ENCODE measurements at places on chromosomes 13 and 19.

DNA sequence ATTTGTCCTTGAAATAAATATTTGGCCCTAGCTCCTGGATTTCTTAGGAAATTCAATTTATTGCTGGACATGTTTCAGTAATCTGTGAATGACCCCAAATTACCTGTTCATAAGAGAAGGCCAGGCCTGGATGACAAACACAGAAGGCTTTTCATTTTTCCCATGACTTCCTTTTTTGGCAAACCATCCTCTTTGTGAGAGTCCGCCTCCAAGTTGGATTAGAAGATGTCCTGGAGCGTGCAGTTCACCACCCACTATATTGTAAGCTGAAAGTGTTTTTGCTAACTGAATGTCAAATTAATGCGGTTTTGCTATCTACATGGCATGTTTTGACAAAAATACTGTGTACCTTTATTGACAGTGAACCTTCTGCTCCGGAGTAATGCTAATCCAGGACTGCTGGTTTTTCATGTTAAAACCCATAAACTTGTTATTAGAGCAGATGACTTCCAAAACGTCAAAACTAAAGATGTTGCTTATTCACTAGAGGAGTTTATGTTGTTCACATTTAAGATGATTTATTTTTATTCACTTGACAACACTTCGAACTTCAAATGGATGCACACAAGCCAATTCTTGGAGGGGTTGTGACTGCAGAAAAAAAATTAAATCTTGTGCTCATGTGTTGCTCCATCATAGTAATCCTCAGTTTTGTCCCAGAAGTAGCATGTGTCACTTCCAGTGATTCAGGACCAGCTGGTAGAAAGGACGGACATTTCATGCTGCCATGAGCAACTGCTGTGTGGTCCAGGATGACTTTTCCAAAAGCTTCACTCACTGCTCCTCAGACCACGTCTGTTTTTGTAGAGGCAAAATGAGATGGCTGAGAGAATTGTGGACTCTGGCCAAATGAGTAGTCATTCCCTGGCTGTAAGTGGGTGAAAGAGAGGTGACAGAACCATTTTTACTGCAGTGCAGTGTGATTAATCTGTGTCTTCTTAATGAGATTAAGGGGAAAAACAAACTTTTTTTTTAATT is 71.0 kb downstream of the ITGBL1 start:
- no peak for DNase-seq

DNA sequence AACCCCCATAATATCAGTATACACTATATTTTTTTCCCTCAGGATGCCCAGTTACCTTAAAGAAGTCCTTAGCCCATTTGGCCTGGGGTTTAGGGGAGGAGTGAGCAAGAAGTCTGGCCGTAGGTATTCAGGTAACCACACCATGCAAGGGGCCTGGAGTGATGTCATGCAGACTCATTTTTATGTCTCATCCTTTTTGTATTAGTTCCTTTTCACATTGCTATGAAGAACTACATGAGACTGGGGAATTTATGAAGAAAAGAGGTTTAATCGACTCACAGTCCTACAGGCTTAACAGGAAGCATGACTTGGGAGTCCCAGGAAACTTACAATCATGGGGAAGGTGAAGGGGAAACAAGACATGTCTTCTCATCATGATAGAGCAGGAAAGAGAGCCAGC is 12.2 kb downstream of the TPP2 start:
- DNase-seq, result no peak

- DNase-seq, result no peak
These were observed 488.4 kb downstream of the KLF5 start for GRCh38 chr13:73547239-73547638.

DNA sequence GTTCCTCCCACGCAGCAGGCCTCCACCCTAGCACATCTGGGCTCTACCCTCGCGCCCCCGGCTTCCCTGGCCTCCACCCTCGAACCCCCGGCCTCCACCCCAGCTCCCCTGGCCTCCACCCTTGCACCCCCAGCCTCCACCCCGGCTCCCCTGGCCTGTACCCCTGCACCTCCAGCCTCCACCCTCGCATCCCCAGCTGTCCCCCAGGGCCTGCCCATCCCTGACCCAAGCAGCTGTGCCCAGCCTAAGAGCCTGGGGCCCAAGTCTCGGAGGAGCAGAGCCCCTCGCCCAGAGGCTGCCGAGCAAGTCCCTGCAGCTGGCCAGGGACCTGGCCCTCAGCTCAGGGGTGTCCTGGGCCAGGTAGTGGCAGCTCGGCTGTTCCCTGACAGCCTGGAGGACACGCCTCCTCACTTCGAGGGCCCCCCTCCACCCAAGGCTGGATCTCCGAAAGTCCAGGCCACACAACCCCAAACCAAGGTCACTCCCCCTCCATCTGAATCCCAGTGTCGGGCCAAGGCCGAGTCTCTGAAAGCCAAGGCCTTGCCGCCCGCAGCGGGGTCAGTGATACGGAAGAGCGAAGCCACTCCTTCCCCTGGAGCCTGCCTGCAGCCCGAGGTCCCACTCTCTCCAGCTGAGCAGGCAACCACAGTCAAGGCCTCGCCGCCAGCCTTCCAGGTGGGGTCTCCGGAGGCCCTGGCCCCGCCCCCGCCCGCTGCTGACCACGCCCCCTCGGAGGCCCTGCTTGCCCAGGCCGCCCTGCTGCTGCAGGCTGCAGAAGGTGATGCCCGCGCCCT is 7.9 kb upstream of the ARHGAP33 start:
- no peak for DNase-seq

DNA sequence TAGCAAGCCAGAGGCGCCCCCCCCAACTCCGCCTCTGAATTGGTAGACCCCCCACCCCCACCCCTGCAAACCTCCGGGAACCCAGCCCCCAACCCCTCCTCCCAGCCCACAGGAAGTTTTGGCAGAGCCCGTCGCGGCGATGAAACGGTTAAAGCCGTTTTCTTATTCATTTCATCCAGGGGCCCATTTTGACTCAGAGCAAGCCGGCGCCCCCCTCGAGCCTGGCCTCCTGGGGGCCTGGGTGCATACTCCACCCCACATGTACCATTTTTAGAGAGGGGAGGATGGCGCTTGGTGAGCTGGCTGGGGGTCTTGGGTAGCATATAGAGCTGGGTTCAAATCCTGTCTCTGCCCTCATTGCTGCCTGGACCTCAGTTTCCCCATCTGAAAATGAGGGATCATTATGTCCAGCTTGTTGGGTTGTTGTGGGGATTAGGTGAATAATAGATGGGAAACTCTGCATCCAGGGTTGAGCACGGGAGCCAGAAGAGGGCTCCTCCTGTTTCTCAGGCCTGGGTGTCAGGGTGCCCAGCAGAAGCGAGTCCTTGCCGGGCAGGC is 7.9 kb upstream of the JUNB start:
- no peak for DNase-seq

GRCh38 chr13:33642374-33643065 is 175.4 kb upstream of the RFC3 start:
- peak; percentile 72 for DNase-seq

GRCh38 chr13:72463561-72463960 is 263.9 kb downstream of the MZT1 start:
- DNase-seq, result no peak

GRCh38 chr19:29945433-29945832 is 3.4 kb downstream of the URI1 start:
- DNase-seq, result no peak

- DNase-seq, result no peak
These were observed 585.2 kb downstream of the PCDH9 start for GRCh38 chr13:66644855-66645460.

GRCh38 chr13:37201081-37201480 is 95.6 kb upstream of the CSNK1A1L start:
- no peak for DNase-seq

DNA sequence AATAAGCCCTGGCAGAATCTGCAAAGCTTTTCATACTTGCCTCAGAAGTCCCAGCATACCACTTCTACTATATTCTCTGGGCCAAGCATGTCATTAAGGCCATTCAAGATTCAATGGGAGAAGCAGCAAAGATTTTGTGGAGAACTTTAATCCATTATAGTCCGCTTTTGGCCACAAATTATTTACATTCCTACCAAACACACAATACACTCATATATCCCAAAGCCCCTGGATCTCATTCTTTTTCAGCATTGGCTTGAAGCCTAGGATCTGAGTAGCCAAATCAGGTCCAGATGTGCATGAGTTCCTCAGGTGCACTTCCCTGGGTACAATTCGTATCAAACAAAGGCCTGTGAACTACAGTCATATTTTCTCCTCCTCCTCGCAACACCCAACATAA is 203.4 kb downstream of the NDFIP2 start:
- no peak for DNase-seq

DNA sequence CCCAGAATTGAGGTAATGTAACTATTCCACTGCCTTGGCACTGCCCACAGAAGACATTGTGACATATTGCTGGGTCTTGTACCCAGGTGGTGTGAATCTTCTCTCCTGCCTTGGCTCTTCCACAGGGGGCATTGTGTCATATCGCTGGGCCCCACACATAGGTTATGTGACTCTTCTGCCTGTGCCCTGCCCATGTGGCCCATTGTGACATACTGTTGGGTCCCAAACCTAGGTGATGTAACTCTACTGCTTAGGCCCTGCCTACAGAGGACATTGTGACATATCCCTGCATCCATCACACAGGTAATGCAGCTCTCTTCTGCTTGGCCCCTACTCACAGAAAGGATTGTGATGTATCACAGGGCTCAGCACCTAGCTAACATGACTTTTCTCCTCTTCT is 37.5 kb upstream of the ZNF254 start:
- no peak for DNase-seq

DNA sequence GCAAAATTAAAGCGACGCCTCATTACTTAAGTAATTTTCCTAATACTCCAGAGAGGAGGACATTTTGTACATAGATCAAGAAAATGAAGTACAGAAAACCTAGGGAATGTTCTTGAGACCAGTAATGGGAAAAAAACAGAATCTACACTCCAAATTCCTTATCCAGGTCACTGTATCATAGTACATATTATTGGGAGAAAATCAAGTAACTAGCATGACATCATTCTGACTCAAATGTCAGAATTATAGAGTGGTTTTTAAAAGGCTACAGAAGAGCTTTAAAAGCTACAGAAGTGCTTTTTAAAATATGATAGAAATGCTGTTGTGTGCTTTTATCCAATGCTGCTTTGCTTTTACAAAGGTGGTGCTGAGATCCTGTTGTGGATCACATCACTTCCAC is 86.3 kb upstream of the SLC15A1 start:
- DNase-seq, result no peak

DNA sequence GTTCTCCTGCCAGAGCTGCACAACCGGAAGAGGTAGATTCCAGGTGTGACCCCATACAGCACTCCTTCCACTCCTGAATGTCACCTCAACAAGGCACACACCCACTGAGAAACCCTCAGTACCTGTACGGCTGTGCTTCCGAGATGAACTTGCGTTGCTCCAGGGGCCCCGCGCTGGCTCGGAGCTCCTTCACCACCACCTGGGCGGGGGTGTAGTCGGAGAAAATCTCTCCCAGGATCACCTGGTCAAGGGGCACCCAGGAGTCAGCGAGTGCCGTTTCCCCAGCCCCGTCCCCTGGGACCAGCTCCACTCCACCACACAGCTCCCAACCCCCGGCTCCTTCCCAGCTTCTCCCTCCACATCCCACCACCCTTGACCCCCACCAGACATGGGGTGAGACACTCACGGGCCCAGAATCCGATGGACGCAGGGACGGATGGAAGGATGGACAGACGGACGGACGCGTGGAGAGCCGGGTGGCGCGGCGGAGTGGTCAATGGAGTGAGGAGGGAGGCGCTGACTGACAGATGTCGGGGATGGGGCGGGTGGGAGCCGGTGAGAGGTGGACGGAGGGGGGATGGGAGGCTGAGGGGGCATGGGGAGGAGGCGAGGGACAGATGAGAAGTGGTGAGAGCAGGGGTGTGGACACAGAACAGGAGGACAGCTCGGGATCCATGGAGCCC is 2.8 kb downstream of the LMTK3 start:
- DNase-seq, result no peak
